HuH-7.5 (cell line): ENCODE measurements at places on chromosomes 5 and 9.

- no peak for DNase-seq
Measured at GRCh38 chr5:81212211-81212751, 20.8 kb upstream of the CKMT2 start.

DNA sequence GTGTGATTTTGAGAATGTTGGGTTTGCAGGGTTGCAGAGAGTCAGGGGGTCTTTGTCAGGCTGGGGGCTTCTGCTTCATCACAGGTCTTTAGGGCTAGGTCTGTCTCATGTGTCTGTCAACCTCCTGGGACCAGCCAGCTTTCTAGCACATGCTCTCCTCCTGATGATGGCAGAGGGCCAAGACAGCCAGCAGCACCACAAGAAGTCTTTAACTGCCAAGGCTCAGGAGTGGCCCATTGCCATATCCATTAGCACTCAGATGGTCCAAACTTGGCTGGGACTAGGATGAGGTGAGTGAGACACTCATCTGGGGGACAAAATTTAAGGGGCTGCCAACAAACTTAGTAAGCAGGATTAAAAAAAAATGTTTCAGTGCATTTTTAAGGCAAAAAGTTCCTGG is 384.2 kb upstream of the CDH10 start:
- DNase-seq: no peak

DNA sequence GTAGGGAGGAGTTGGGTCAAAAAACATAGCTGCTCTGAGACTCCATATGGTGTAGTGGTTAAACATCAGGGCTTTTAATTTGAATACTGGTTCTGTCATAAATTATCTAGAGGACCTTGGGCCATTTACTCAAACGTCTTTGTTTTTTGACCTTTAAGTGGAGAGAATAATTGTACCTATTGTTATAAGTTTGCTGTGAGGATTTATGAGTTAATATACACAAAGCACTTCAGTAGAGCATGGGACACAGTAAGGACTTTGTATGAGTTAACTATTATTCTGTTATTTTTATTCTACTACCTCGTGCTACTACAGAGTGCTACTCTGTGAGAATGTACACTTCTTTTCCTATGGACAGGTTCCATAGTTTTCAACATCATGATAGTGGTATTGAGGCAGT is 123.7 kb upstream of the TNC start:
- no peak for DNase-seq

DNA sequence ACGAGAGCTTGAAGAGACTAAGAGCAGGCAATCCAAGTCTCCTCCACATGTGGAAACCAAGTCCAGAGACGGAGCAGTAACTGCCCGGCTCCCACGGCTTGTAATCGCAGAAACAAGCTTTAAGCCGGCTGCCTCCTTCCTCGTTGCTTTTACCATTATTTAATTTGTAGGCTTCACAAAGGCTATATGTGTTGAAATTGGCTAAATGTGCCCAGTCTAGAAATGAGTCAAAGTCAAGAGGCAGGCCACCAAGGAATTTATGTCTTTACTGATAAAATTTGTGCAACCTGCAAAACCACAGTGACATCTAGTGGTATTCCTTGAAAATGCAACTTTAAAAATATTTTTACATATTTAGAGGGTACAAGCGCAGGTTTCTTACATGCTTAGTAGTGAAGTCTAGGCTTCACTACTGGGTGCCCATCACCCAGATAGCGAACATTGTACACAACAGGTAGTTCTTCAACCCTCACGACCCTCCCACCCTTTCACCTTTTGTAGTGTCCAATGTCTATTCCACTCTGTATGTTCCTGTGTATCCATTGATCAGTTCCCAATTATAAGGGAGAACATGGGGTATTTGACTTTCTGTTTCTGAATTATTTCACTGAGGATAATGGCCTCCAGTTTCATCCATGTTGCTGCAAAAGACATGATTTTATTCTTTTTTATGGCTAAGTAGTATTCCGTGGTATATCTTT is 33.5 kb upstream of the EBF1 start:
- no peak for DNase-seq

DNA sequence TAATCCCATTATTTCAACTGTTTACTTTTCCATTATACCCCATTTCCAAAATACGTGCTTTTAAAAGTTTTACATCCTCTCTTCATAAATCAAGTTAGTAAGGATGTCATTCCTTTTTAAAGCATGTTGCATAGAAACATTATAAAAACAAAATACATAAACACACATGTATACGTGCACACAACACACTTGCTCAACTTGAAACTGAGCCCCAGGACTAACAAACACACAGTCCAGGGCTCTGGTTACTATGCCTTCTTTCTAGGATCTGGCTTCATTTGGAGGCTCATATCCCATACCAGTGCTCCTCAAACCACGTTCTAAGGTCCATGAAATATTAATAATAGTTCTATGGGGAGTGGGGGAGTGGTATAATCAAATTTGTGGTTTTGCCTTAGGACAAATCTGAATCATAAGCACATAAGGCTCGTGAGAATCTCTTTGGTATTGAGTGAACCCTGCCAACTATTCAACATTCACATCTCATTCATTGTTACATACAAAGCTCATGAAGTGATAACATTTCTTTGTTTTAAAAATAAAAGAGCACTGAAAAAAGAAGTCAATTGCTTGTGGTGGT is 55.2 kb downstream of the NFIB start:
- no peak for DNase-seq

DNA sequence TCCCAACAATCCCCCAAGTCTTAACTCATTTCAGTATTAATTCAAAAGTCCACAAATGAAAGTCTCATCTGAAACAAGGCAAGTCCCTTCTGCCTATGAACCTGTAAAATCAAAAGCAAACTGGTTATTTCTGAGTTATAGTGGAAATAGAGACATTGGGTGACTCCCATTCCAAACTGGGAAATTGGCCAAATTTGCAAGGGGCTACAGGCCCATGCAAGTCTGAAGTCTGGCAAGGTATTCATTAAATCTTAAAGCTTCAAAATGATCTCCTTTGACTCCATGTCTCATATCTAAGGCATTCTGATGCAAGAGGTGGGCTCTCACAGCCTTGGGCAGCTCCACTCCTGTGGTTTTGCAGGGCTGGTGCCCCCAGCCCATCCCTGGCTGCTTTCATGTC is 167.9 kb downstream of the HTR1A start:
- DNase-seq: no peak

DNA sequence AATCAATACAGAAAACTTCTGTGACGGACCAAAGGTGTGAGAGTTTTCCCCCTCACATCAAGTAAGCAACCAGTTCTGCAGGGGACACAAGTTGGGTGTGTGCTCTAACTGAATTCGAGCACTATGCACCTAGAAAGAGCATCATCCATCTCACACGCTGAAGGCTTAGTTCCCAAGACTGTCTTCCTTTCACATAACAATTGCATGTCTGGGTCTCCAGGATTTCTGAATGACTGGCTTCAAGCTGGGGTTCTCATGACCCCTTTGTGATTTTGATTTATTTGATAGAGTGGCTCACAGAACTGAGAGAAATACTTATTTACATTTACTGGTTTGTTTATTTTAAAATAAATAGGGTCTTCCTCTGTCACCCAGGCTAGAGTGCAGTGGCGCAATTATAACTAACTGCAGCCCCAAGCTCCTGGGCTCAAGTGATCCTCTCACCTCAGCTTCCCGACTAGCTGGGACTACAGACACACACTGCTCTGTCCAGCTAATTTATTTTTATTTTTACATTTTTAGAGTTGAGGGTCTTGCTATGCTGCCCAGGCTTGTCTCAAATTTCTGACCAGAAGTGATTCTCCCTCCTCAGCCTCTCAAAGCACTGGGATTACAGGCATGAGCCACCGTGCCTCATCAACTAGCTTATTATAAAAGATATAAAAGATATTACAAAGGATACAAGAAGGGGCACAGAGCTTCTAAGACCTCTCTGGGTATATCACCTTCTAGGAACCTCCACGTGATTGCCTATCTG is 316.7 kb upstream of the CDH12 start:
- no peak for DNase-seq

DNA sequence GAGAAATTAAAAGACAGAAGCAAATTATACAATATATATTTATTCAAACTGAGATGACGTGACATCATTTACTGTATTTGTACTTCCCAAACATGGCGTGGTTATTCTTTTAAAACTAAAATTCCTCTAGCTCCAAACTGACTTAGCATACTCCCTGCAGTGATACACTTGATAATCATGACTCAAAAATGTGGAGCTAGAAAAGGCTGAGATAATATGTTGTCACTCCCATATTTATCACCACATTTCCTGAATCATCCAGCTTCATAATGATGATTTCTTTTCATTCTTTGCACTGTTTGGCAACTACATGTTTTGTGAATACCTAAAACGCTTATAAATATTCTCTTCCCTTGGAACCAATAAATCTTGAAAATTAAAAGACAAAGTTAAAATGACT is 341.0 kb downstream of the EBF1 start:
- DNase-seq: no peak
